Stimulated activated CD8-positive, alpha-beta memory T cell treated with anti-CD3 and anti-CD28 coated beads, Interleukin-4, amount 100 ng/mL, for 4 hours (primary cell): ENCODE measurements at places on chromosomes 3 and 15.

DNA sequence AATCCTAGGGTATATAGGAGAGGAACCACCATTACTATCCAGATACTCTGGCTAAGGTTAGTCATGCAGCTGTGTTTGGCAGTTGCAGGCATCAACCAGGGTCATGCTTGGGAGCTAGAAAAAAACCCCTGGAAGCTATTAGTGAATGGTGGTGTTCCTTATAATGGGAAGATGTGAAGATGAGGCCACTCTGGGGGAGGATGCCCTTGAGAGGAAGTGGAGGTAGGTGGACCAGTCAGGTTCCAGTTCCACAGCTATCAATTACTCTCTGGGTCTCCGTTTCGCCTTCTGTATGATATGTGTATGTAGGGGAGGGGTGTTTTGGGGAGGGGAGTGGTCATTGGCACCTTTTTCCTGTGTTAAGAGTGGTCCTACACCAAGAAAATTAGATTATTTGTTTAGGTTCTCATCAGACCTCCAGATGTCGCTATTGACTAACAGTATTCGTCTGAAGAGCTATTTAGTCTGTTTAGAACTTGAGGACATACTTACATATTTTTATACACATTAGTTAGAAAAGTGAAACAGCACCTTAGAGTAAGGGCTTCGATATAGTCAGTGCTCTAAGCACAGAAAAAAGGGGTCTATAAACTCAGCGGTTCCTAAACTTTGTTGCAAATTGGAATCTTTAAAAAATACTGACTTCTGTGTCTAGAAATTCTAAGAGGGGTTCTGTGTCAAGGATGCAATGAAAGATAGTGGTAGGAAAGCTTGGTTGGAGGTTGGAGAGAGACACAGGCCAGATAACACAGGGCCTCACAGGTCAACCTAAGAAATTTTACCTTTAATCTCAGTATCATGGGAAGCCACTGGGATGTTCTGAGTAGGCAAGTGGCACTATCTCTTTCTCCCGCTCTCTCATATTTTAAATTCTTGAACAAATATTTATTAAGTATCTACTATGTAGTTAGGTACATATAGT lies 9.1 kb upstream of the HPS3 start:
- no peak for DNase-seq

GRCh38 chr15:85752491-85752961 lies 42.2 kb downstream of the KLHL25 start:
- DNase-seq = no peak

GRCh38 chr3:114450008-114450596 lies 156.3 kb downstream of the TIGIT start:
- no peak for DNase-seq

DNA sequence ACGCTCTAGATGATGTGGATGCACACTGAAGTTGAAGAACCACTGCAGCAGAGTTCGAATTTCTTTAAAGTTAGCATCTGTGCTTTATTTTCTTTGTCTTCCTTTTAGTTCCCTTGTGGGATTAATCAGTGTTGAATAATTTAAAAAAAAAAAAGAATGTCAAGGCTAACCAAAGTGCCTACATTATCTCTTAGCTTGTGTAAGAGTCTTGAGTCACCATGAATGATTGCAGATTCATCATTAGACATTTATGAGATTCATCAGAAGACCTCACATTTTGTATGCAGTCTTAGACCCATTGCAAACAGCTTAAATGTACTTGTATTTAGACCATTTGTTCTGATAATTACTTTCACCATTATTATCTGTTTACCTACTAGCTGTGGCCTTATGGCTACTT lies 182.2 kb downstream of the FNDC3B start:
- DNase-seq = no peak

DNA sequence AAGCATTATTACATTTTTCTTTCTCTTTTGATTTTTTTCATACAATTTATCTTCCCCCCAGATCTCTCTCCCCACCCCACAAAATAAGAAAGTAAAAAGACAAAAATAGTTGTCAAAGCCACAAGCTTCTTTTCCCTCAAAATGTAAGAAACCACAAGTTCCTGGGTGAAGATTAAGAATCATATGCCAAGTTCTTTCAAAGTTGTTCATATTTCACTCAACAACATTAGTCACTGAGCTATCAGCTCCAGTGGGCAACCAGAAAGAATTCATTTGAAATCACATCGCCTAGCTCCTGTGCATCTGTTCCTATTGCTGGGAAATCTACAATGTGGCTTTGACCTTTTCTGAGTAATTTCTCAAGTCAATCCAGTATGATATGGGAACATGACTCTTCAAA lies 681.6 kb upstream of the ARPP21 start:
- no peak for DNase-seq

DNA sequence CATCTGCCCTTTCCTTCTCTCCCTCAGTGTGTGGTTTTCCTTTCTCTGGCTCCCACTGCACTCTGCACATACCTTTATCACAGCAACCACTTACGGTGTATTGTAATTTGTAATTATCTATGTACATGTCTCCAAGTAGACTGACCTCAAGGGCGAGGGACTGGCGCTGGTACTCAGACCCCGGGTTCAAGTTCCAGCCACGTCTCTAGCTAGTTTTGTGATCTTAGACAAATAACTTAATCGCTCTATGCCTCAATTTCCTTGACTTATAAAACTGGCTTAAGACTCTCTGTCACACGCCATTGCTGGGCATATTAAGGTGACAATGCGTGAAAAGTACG lies 607 bp upstream of the SENP2 start:
- DNase-seq = no peak

- DNase-seq = no peak
Observed at GRCh38 chr3:11556851-11557644, 86.7 kb downstream of the VGLL4 start.
